ENCODE measurements at places on chromosomes 2 and 18. TPM values are rescaled to one million over a fixed set of nuclear protein-coding genes. Genes with fewer than 3 reads are reported as not detected.

DNA sequence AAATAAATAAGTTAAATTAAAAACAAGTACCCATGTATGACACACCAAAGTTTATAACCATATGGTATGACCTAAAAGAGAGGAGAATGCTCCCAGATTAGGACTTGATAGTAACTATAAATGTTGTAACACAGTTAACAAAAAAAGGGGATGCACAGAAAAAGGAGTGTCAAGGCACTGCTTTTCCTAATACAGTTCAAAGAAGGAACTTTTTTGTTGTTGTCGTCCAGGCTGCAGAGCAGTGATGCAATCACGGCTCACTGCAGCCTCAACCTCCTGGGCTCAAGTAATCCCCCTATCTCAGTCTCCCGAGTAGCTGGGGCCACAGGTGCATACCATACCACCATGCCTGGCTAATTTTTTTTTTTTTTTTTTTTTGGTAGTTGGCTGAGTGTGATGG, 2.7 kb downstream of the NARS1 start:
- no peak for DNase-seq

DNA sequence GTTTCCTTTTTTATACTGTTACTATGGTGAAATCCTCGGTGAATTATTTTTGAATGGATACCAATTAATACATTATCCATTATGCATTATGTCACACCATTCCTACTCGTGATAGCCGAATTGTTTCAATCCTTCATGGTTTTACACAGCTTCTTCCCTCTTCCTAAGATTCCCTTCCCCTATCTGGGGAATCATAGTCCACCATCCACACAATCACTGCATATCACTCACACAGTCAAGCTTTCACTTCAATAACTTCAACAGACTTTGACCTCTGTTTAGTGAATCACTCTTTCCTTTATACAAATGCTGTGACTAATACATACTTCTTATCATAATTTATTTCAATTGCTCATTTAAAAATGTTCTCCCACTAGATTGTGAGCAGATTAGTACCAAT, 1108.1 kb upstream of the LRRTM1 start:
- no peak for DNase-seq

DNA sequence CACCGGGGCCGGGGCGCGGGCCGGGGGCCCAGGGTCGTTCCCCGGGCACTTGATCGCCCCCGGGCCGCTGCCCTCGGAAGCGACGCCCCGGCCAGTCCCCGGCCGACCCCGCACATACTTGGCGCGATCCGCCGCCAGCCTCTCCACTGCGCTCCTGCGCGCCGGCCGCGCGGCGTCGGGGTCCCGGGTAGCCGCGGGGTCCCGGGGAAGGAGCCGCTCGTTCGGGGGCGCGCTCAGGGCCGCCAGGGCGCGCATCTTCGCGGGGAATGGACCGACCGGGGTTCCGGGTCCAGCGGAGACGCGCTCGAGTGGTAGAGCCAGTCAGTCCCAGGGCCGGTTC, 204 bp downstream of the FAM110C start:
- DNase-seq, result no peak

DNA sequence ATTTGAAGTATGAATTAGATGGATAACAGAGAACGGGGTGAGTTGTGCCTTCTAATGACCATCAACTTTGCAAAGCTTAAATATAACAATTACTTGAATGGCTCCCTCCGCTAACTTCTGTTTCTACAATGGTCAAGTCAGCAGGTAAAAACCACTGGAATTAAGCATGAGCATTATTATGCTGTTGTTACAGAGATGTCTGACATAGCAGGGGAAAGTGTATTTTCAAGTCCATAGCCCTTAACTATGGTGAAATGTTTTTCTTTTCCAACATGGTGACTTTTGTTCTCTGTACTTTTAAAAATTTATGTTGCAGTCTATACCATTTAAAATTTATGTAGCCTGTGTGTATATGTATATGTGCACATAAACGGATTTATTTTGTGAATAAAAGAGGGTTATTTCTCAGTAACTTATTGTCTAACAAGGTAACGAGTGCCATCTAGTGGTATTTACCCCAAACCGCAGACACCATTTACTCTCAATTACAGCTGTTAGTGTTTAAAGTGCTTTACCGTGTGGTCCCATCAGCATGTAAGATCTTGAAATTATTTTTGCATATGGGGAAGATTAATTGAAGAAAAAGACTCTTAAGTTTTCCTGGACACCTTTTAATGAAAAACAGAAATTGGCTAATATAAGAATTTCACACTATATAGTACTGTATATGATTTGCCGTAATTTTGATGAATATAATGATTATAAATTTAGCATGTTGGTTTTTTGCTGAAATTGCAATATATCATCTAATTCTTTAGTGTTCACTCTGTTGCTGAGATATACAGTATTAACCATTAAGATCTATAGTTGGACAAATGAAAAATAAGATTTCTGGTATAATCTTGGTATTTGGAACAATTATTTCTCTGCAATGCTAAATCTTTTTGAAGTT, 78.2 kb downstream of the UBE2E3 start:
- DNase-seq, result no peak

Gene EFEMP1
- polyA plus RNA-seq, result 84.8 TPM

Gene REG3A
- not detected for polyA plus RNA-seq

Gene GALNT3
- polyA plus RNA-seq, result 13.8 TPM
